ENCODE measurements at places on chromosomes 6 and 20.
A peak's percentile ranks its signal among the peaks of the same experiment; 100 is the strongest.

- DNase-seq, result no peak
Observed at GRCh38 chr6:16285467-16286150, 47.2 kb downstream of the GMPR start.

DNA sequence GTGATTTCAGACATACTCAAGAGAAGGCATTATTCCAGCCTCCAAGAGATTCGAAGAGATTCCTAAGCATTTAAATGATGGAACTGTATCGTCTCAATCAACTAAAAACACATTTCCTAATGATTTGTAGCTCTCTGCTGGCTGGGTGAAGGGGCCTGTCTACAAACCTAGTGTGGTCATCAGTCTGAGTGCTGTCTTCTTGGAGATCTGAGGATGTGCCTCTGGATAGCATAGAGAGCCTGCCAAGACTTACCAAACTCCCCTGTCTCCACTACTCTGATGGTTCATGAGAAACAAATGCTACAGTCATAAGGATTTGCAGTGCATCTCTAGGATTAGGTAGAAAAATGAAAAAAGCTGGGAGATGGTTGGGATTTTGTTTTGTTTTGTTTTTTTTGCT, 176.9 kb upstream of the CITED2 start:
- DNase-seq, result no peak

DNA sequence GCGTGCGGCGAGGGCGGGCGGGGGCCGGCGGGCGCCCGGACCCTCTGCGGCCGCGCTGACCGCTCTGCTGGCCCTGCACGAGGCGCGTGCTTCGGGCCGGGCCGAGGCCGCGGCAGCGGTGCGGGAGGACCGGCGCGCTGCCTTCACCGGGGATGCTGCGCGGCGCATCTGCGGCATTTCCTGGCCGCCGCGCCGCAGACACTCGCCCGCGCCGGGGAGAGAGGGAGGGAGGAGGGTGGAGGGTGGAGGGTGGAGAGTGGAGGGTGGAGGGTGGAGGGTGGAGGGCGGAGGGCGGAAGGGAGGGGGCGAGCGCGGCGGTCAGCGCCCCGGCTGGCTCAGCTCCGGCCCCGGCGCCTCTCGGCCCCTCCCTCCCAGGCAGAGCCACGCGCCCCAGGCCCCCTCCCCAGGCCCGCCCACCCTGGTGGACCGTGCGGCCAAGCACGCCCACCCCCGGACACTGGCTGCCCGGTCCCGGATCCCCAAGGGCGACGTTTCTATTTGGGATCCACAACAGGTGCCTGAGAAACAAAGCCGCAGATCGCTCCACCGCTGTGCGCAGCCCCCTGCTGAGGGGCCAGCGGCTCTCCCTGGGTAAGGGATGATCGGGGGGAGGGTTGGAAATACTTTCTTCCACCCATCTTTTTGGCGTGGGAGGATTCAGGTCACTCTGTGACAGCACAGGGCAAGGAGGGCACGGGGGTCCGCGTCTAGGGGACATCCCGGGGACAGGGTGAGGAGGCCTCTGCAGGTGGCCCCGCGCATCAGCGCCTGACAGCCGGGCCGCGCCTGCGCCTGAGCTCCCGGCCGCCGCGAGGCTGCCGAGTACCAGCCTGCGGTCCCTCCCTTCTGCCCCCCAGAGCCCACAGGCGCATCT, 111.2 kb upstream of the BEND6 start:
- DNase-seq, result peak; percentile 96

- DNase-seq, result no peak
Observed at GRCh38 chr20:7383216-7383615, 557.0 kb downstream of the HAO1 start.

DNA sequence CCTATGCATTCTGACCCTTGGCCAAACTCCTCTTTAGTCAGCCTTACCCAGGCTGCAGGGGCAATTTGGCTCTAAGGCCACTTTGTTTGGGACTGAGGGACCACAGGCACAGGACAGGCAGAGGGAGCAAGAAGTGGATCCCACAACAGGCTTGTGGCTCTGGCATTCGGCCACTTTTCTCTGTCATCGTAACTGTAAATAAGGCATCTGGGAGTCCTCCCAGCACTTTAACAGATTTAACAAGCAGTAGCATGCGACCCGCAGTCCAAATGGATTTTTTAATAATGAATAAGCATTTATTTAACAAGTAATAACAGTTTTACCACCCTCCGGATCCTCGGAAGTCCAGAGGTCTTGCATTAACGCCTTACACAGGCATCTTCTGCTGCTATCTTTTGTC, 16.1 kb upstream of the CDH22 start:
- DNase-seq, result no peak

DNA sequence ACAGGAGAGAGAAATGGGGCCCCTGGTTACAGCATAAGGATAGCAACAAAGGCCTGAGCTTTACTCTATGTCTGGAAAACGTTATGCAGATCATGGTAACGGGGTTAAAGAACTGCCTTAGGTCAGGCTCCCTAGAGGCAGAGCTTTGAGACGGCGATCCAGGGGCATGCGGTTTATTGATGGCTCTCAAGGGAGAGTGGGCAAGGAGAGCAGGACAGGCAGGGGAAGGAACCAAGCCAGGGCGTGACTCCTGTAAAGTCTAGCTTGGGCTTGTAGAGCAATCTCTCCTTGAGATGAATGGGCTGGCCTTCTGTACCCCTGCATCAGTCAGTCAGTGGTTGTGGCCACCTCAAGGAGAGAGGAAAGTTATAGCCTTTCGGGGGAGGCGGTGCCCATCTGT, 12.5 kb upstream of the FERMT1 start:
- DNase-seq, result no peak

- no peak for DNase-seq
Observed at GRCh38 chr6:138211601-138212000, 6.7 kb downstream of the PBOV1 start.

GRCh38 chr6:107600936-107601335, 111.0 kb downstream of the SOBP start:
- DNase-seq, result no peak

- DNase-seq, result no peak
Observed at GRCh38 chr6:11785415-11785773, 6.8 kb upstream of the ADTRP start.
